ENCODE measurements at places on chromosomes 6 and 20.

DNA sequence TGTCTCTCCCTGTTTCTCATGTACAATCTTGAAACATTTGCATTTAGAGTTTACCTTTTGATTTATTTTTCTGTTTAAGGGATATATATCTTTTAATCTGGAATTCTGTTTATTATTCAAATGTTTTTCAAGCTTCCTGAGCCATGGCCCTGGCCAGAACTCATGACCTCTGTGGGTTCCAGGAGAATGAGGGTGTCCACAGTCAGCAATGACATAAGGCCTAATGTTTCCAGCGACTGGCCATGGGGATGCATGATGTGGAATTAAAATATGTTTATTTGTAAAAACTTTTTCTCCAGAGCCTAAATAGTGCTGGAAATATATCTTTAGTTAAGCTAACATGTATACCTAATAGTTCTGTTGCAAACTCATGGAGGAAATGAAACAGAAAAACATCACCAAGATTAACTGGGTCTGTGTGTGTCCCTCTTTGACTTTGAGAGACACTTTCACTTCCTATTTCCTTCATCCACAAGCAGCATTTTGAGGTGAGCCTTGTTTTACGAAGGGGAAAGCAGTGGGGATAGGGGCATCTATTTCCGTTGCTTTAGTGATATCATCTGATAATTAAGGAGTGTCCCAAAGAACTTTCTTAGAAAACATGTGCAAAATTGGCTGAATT is 87.6 kb downstream of the SMOC2 start:
- no peak for ATAC-seq

- no peak for ATAC-seq
Observed at GRCh38 chr20:43731927-43732326, 5.1 kb upstream of the GTSF1L start.

GRCh38 chr20:53555081-53555480 is 38.6 kb downstream of the ZNF217 start:
- ATAC-seq: no peak

DNA sequence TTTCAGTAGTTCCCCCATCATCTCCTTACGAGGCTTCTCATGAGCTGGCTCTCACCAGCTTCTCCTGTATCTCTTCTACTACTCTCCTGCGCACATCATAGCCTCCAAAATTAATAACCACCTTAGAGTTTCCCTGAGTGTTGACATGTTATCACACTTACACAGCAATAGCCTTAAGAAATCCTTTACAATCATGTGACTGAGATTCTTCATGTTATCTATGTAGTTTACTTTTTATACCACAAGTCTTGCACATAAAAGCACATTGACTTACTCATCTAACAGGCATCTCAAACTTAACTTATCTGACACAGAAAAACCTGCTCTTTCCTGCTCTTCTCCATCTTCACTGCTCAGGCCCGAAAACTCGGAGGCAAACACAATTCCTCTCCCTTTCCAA is 103.7 kb upstream of the TAB2 start:
- ATAC-seq: no peak

DNA sequence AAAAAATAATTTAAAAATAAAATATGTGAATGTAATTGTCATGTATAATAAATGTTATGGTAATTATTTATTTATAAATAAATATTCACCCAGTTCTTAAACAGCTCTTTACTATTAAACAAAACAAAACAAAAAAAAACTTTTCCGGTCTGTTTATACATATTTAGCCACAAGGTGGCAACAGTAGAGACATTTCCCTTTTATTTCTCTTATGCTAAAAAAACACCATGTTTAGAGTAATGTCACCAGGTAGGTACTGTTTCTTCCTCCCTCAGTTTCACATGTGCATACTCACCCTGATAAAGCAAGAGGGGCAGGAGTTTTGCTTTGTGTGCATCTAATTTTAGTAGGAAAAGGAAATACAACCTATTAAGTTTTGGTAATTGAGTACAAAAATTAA is 610.4 kb upstream of the IMPG1 start:
- ATAC-seq: no peak

- ATAC-seq: no peak
Observed at GRCh38 chr6:35500782-35501181, 3.9 kb upstream of the TEAD3 start.

GRCh38 chr6:72783666-72784065 is 161.8 kb downstream of the KCNQ5 start:
- ATAC-seq: no peak

GRCh38 chr6:109910571-109910970 is 67.5 kb upstream of the GPR6 start:
- ATAC-seq: no peak

- ATAC-seq: no peak
Observed at GRCh38 chr6:155970876-155971708, 515.5 kb upstream of the NOX3 start.

- ATAC-seq: no peak
Observed at GRCh38 chr6:83605517-83605916, 93.2 kb downstream of the PRSS35 start.

DNA sequence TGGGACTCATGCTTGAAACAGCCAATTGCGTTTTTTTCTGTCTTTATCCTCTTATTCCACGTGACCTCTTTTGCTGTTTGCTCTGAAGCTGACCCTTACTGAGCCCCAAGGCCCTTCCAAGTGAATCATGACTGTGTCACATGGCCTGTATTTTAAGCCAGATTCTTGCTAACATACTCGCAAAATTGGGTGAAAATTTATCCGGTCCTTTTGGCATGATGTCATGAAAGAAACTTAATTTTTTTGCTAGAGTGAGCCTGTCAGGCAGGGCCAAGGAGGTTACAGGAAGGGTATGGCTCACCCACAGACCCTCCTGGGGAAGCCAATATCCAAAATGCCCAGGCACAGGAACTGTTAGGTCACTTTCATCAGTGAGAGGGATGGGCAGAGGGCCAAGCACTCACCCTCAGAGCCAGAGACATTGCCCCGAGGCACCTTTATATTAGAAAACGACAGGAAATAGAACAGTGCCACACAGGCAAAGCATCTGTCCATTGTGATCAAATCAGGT is 296.7 kb downstream of the CDH26 start:
- no peak for ATAC-seq

GRCh38 chr6:157273756-157274470 is 49.4 kb downstream of the TMEM242 start:
- no peak for ATAC-seq

DNA sequence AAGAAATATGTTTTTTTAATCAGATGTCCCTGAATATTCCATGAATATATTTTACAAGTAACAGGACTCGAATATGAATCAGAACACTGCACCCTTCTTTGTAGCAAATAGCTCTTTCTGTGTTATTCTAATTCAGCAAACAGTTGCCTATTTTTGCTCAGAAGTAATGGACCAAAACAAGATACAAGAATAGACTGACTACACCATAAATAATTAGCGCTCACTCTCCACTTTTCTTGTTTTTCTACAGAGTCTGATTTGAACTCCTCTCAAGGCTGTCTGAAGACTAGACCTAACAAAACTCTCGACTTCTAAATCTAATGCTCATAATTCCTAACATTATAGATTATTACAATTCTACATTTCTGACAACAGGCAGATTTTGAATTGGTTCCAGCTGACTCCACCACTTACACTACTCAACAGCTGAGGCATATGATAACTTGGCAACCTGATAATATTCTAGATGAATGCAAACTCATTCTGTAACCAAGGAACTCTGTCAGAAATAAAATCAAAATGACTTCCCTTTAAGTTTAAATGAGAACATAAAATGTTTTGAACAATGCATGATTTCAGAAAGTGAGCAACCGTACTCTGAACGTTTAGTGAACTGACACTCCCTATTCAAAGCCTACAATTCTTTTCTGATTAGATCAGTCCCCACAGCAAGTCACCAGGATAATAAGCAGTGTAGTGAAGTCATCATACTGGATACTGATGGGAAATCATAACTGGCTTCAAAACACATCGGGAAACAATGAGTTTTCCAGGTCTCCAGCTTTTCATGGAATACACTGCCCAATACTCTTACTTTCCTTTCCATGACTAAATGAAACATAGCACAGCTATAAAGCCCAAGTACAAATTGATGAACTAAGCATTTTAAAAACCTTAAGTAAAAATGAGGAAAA is 114.2 kb upstream of the BEND6 start:
- peak; percentile 35 for ATAC-seq

- no peak for ATAC-seq
Observed at GRCh38 chr20:63738687-63739129, 868 bp upstream of the SLC2A4RG start.

GRCh38 chr6:47209632-47210031 is 100.1 kb downstream of the TNFRSF21 start:
- ATAC-seq: no peak

GRCh38 chr6:43493833-43494232 is 16.3 kb downstream of the LRRC73 start:
- no peak for ATAC-seq

DNA sequence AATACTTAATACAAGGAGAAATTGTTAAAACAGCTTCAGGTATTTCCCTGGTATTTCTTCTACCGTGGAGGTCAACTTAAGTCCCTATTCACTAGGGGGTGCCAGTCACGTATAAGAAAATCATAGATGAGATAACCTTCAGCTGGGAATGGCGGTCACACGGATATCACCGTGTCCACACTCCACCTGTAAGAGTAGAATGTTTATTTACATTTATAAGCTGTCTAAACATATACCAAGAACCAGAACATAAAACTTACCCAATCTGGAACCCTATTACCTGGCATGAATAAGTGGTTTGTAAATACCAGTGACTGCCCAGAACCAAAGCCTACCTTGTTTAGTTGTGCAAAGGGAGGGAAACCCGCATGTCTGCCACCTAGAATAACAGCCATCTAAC is 1.9 kb upstream of the ELOVL4 start:
- ATAC-seq: peak; percentile 17

- ATAC-seq: no peak
Observed at GRCh38 chr6:143111443-143111842, 50.8 kb downstream of the AIG1 start.

DNA sequence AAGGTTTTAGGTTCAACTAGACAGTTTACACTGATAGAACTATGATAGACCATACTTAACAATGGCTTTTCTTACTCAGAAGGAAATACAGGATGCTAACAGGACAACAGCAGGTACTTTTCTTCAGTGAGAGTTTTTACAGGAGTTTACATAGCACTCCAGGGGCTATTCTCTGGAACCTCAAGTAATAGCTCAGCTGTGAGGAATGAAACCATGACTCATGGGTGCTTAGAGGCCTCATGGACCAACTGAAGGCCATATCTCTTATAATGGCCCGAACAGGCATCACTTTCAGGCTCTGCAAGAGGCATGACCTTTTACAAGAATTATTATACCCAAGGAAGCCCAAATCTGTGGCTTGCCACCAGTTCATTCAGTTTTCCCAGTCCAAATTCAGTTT is 31.8 kb downstream of the TREML1 start:
- no peak for ATAC-seq

DNA sequence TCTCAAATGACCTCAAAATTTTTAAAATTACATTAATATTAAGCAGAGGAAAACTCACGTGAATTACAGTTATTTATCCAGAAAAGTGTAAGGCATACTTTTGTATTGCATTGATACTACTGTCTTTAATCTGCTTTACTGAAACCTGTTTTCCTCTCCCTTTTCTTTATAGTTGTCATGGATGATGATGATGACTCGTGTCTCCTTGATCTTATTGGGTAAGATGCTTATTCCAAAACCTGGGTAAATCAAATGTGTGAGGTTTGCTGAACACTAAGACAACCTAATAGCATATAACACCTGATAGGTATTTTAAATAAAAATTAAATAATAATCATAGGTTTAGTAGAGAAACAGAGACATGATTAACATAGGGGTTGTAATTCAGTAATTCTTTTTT is 40.0 kb downstream of the BICRAL start:
- no peak for ATAC-seq

DNA sequence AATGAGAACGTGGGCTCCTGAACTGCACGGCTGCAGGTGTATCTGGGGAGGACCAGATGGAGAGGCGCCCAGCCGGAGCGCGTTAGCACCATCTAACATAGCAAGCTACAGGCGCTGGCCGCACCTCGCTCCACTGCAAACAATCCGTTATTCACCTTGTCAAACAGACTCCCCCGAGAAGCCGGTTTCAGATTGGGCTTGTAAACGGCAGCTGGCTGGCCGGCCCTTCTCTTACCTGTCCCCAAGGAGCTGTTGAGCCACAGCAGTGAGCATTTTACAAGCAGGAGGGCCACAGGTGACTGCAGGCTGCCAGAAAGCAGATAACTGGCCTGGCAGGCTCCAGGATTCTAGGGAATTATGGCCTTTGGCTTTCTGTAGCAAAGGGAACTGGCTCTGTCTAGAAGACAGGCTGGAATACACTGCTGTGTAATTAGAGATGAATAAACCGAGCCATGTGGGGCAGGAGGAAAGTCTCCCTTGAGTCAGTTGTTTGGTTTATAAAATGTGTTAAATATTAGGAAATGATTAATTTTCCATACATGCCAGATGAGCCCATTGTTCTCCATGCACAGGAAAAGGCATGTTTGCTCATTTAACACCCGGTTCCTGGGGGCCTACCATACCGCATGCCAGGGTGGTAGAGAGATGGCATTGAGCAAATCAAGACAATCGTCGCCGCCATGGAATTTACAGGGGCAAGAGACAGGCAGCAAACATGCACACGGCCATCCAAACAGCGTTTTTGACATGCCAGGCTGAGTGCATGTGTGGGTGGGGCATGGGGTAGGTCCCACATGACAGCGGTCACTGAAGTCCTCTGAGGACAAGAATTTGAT is 159.3 kb downstream of the NFATC2 start:
- no peak for ATAC-seq

- no peak for ATAC-seq
Observed at GRCh38 chr6:40485300-40485699, 101.9 kb downstream of the LRFN2 start.

DNA sequence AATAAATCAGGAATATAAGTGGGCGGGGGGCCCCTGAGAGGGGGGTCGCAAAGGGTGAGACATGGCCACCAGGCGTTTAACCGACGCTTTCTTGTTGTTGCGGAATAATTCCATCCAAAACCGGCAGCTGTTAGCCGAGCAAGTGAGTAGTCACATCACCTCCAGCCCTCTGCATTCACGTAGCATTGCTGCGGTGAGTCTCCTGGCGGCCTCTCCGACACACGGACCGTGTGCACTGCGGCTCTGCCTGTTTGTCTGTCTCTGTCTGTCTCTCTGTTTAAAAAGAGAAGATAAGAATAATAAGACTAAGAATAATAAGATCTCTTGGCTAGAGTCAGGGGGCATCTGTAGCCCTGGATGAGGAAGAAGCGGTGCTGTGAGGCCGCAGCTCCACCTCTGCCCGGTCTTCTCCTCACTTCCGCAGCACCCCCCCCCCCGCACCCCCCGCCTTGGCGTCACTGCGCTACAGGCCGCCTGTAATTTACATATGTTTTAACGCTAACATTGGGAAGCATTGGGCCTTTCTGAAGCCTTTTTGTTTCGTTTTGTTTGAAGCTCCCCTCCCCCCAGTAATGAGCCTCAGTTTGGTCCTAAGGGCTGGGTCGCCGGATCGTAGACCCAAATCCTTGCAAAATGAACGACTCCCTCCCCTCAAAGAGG is 993 bp downstream of the STX16 start:
- peak; percentile 60 for ATAC-seq

DNA sequence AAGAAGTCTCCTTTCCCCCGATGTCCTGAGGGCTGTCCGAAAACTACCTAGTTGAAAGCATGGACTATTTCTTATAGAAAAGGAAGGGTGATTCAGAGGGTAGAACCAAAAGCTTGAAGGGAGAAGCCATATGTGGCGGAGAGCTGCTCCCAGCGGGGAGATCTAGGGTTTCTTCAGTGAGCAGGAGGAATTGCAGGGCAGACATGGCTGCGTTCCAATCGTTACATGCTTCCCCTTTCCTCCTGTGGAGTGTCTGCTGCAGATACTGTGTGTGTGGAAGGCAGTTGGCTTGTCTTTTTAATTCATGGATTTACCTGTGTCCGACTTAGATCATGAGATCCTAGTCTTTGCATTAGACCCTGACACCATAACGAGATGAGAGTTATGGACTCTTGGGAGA is 799.5 kb downstream of the QKI start:
- no peak for ATAC-seq

Measured in SK-N-SH treated with all-trans-retinoic acid at 6 μM for 48 hours (cell line).